T-helper 17 cell (primary cell): ENCODE measurements at places on chromosomes 2 and 18.

DNA sequence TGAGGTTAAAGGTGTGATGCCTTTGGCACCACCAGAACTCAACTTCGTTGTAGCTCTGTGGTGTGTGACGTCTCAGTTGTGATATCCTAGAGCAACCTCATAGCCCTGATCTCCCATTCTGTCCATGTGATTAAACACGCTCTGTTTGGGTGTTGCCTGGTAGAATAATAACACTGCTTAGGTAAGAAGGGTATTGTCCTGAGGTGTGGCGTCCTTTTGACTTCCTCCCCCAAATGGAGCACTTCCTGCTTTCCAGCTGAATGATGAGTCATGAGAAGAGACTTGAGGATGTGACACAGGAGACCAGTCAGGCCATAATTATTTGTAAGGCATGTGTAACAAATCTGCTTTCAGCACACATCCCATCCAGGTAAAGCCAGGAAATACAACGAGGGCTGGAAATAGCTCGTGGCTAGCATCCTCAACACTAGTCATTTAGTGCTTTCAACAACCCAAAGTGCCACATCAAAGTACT, 100.7 kb downstream of the RAPGEF4 start:
- no peak for DNase-seq

DNA sequence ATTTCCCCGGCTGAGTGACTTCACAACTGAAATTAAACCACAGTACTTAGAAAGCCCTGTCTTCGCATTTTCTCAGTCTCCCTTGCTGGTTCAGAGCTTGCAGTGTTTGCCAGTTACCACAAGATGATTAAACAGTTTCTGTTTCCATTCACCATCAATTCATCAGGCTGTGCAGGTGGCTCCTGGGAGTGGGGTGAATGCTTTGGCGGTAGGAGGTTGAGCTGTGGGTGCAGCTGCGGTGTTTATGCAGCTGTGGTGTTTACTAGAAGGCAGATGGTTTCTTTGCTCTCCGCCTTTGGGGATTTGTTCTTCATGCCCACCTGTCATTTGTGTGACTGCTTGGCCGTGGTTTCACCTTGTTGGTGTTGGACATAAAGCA, 16.1 kb downstream of the ACOXL start:
- DNase-seq, result peak; percentile 17

GRCh38 chr2:17652681-17653394, 100.8 kb downstream of the SMC6 start:
- DNase-seq, result no peak

GRCh38 chr2:20424300-20425290, 22.3 kb upstream of the RHOB start:
- no peak for DNase-seq

- DNase-seq, result no peak
Measured at GRCh38 chr2:27288610-27289009, 6.4 kb downstream of the TRIM54 start.

DNA sequence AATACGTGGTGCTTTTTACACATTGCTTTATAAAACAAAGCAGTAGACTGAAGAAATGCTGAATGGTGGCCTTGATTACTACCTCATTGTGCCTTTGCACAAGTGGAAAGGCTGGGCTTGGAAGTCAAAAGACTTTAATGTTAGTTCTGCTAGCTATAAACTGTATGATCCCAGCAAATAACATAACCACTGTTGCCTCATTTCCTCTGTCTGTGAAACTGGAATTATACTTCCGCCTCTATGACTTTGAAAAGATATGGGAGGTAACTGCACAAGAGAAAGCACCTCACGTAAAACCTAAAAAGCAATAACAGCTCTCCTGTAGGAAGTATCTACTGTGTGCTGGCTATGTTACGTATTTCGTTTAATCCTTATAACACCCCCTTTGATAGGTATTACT, 43.4 kb upstream of the DSC1 start:
- no peak for DNase-seq

DNA sequence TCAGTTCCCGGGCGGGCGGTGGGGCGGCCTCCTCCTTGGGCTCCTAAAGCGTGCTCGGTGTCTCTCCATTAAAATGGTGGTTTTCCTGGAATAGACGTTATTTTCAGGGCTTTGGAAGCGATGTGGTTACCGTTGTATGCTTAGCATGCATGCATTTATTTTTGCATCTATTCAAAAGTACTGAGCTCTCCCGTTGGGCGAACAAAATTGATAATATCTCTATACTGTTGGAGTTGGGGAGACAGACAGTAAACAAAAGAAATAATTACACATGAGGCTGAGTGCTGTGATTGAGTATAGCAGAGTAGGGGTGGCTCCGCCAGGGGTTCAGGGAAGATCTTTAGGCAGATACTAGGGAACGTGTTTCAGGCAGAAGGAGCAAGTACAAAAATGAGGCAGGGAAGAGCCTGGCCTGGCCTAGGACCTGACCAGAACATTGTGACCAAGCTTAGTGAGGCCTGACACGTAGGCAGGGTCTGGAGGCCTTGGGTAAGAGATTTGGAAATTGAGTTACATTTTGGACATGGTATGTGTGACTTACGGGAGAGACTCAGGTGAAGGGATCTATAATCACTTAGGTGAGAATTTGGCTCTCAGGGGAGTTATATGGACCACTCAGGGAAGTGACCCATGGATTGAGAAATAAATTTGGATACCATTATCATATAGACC, 674 bp downstream of the NCAPH start:
- DNase-seq, result no peak

GRCh38 chr2:95039363-95039762, 13.9 kb downstream of the MAL start:
- DNase-seq, result no peak

DNA sequence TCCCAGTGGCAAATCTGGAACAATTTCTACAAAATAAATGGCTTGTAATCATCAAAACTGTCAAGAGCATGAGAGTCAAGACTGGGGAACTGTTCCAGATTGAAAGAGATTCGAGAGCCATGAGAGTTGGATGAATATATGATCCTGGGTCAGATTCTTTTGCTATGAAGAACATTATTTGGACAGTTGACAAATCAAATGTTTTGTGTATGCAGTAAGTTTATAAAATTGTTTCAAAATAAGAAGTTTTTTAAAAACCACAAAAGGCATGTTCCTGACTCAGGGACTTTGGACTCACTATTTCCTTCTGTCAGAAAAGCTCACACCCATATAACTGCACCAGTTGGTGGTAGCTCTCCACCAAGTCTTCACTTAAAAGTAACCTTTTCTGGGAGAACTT, 38.5 kb downstream of the ROCK2 start:
- no peak for DNase-seq

- no peak for DNase-seq
Measured at GRCh38 chr2:133802409-133803039, 234.3 kb upstream of the NCKAP5 start.

DNA sequence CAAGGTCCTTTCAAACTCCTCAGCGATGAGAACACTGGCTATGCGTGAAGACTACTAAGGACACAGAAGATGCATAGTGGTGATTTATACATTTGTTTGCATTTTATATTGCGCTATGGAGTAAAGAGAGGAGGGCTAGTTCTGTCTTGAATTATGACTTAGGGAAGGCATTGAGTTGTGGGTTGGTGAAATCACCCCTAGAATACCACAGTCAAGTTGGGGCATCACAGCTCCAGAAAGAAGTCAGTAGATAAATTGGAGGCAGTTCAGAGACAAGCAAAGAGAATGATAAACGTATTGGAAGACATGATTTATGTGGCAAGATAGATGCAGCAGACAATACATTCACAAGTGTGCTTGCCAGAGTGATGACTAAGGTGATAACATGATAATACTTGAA, 460.4 kb downstream of the EPHA4 start:
- DNase-seq, result no peak

DNA sequence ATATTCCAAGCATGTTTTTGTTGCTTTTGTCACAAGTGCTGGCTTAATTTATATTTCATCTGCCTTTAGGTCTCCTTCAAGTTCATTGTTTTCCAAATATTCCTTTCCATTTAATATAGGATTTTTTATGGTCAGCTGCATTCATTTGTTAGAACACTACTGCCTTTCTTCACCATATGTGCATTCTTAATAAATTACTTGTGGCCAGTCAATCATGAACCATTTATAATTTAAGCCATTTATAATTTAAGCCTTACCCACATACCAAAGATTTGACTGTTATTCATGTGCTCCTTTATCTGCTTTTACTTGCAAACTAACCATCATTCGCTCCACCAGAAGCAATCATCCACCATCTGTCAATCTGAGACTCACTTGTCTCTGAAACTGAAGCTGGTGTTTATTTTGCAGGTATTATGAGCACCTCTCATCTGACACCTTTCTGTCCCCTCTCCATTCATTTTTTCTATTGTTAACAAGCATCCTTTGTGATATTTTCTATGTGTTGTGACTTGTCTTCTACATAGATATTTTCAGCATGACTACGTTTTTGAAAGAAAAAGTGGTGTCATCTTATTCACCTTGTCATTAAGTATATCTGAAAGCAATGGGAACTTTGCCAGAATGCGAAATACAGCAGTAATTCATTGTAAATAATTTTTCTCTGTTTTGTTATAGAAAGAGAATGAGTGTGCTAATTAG, 786.8 kb downstream of the KCNJ3 start:
- no peak for DNase-seq

GRCh38 chr2:116582850-116583249, 1231.6 kb upstream of the DDX18 start:
- no peak for DNase-seq

DNA sequence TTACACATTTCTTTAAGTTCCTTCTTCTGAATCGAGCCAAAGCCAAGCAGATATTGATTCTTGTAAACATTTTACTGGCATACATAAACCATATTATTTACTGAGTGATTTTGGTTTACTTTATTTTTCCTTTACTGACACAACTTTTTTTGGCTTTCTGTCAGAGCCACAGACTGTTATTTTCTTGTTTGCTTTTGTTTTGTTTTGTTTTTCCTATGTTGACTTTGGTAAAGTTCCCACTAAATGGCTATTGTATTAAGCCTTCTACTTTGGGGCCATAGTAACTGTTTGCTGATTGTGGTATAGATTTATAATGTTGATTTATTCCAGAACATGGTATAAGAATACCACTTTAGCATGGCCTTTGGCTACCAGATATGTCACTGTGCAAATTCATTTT, 419.4 kb downstream of the DCDC2C start:
- DNase-seq, result no peak

DNA sequence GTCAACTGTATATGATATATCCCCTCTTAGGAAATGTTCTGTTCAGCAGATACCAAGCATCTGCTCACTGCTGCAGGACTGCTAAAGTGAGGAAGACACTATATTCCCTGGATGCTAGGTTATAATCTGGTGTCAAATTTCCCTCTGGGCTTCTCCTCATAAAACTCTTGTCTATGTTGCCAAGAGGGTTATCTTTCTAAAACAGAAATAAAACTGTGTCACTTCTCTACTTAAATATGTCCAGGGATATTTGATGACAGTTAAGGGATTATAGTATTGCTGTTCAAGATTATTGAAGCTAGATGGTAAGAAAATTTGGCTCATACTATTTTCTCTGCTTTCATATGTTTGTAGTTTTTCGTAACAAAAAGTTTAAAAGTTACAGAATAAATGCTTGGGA, 30.5 kb upstream of the SNRNP27 start:
- DNase-seq, result no peak

GRCh38 chr2:42725657-42726056, 38.3 kb downstream of the OXER1 start:
- DNase-seq, result no peak

GRCh38 chr18:23872701-23873550, 141.6 kb upstream of the TTC39C start:
- DNase-seq, result peak; percentile 43

DNA sequence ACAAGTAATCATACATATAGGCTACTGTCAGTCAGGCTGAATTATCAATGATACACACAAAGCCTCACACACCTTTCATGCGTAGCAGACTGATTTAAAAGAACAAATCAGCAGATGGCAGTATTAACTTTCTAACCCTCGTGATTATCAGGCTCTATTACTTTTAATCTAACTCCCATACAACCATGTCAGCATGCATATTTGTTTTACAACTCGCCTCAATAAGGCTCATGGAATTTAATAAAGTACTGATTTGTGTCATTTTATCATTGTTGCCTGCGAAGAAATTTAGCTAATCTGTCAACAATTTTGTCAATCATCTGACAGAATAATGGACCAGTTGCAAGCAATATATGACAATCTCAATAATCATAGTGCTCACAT, 82.8 kb downstream of the SLC25A12 start:
- DNase-seq, result no peak
